Activated CD4-positive, alpha-beta memory T cell treated with anti-CD3 and anti-CD28 coated beads for 36 hours (primary cell): ENCODE measurements at places on chromosomes 11 and 22. TPM values are rescaled to one million over a fixed set of nuclear protein-coding genes. Genes with fewer than 3 reads are reported as not detected.

GRCh38 chr11:12282676-12283075 lies 94.7 kb upstream of the PARVA start:
- DNase-seq, result no peak
- H3K27ac ChIP-seq, result no peak overlapping the region
- peaks cover 7% of the 10 kb centered on the region for H3K4me1 ChIP-seq
- H3K4me3 ChIP-seq, result no peak overlapping the region
- H3K36me3 ChIP-seq, result no peaks in the 10 kb centered on the region
- no peaks in the 10 kb centered on the region for H3K27me3 ChIP-seq

GRCh38 chr11:59173080-59173963 lies 1.4 kb downstream of the DTX4 start:
- no peaks in the 10 kb centered on the region for H3K36me3 ChIP-seq
- peak; percentile 21 for DNase-seq
- peak overlapping the region; percentile 72 for H3K4me3 ChIP-seq
- peaks cover 10% of the 10 kb centered on the region for H3K27me3 ChIP-seq
- H3K27ac ChIP-seq, result no peak overlapping the region

DNA sequence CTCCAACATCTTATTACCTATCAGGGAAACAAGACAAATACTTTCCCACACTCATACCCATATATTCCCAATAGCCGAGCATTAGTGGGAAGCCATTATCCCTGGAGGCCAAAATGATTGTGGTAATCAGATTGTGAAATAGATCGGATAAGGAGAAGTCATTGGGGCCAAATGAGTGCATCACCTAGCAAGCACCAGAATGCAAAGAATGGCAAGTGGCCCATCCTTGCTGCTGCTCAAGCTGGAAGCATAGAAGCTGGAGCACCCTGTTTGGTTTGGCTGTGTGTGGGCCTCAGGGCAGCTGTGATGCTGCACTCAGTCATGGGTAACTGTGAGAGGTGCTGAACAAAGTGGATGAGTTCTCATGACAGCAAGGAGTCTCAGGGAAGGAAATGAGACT lies 18.7 kb upstream of the DBX1 start:
- H3K4me3 ChIP-seq, result no peak overlapping the region
- no peaks in the 10 kb centered on the region for H3K36me3 ChIP-seq
- no peaks in the 10 kb centered on the region for H3K4me1 ChIP-seq
- peaks cover 46% of the 10 kb centered on the region for H3K27me3 ChIP-seq
- no peak overlapping the region for H3K27ac ChIP-seq

GRCh38 chr22:44442851-44443595 lies 55.0 kb downstream of the RTL6 start:
- no peak overlapping the region for H3K27ac ChIP-seq
- peaks cover 3% of the 10 kb centered on the region for H3K36me3 ChIP-seq
- DNase-seq, result no peak
- H3K4me3 ChIP-seq, result no peak overlapping the region
- H3K4me1 ChIP-seq, result no peaks in the 10 kb centered on the region
- no peaks in the 10 kb centered on the region for H3K27me3 ChIP-seq

- H3K27me3 ChIP-seq, result peaks cover 4% of the 10 kb centered on the region
- H3K4me3 ChIP-seq, result no peak overlapping the region
- H3K27ac ChIP-seq, result no peak overlapping the region
- no peak for DNase-seq
- H3K4me1 ChIP-seq, result no peaks in the 10 kb centered on the region
- H3K36me3 ChIP-seq, result no peaks in the 10 kb centered on the region
Observed at GRCh38 chr22:44380756-44381486, 68.2 kb upstream of the SHISAL1 start.

Gene MUC15
- not detected for total RNA-seq

Gene BACE1
- total RNA-seq, result 2.7 TPM
